ENCODE measurements at places on chromosomes 11 and 22.

DNA sequence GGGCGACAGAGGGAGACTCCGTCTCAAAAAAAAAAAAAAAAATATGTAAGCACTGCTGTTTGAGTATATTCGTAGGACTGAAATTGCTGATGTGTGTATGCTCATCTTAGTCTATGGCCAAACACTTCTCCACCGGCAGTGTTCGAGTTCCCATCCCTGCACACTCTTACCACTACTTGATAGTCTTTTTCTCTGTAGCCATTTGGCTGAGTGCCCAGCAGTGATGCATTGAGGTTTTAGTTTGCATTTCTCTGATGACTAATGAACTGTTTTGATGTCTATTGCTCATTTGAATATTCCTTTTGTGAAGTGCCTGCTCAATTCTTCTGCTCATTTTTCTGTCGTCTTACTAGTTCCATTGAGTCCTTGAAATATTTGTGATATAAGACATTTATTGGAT, 1.9 kb downstream of the TIRAP start:
- peak; percentile 60 for DNase-seq

- DNase-seq: no peak
Measured at GRCh38 chr11:121892131-121892681, 223.8 kb downstream of the BLID start.

DNA sequence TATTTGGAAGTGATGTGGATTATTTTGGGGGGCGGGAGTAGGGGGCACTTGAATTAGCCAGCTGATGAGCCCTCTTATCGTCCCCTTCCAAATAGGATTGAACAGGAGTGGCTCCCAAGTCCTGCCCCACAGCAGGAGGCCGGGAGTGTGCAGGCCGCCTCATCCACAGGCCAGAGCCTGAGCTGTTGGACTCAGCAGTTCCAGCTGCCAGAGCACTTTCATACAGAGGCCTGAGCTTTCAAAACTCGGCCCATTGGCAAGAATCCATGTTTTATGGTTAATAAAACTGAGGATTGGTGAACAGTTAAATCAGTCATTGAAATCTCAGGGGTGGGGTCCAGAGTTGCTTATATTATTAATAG, 9.6 kb downstream of the FAM118A start:
- no peak for DNase-seq

GRCh38 chr11:109971184-109971523, 122.0 kb upstream of the ZC3H12C start:
- no peak for DNase-seq

Data from stimulated activated CD4-positive, alpha-beta T cell treated with anti-CD3 and anti-CD28 coated beads, Interleukin-15, amount 100 ng/mL, for 1 hour (primary cell).